ENCODE measurements at places on chromosomes 5 and 9.
A peak's percentile ranks its signal among the peaks of the same experiment; 100 is the strongest.

- no peak for DNase-seq
These were observed at the start of gene SGCD for GRCh38 chr5:156326718-156327259. Gene SGCD (plus strand): TSS chr5:156327164.

DNA sequence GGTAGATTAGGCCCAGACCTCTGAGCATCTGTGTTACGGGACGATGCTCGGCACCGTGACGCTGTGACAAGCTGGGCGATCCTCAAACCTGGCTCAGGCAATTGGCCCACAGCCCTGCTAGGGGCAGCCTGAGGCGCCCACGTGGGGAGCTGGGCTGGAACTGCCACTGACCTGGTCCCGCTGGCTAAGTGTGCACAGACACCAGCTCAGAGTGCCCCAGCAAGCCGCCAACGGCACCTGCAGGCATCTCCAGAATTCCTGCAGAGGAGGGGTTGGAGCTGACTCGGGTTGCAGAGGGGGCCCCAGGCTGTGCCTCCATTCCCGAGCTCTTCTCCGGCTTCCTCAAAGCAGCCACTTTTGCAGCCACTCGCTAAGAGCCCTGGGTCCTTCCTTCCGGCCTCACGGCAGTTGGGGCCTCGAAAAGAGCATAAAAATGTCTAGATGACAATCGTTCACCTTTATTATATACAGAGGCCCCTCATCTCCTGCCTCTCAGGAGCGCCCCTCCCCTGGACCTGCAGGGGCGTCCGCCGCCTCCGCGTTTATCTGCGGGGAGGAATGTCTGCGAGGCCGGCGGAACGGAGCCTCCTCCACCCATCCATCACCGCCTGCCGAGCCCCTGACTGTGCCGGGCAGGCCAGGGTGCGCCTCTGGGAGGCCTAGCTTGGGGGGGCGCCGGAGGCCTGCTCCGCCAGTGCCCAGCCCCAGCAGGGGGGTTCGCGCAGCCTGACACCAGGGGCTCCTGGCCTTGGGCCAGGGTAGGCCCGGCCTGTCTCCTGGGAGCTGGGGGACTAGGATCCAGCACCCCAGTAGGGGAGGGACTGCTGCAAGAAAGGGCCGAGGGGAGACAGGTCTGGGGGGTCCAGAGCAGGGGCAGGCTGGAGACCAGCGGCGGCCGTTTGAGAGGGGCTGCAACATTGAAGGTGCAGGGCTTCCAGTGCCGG is 144.9 kb downstream of the BARX1 start:
- no peak for DNase-seq

DNA sequence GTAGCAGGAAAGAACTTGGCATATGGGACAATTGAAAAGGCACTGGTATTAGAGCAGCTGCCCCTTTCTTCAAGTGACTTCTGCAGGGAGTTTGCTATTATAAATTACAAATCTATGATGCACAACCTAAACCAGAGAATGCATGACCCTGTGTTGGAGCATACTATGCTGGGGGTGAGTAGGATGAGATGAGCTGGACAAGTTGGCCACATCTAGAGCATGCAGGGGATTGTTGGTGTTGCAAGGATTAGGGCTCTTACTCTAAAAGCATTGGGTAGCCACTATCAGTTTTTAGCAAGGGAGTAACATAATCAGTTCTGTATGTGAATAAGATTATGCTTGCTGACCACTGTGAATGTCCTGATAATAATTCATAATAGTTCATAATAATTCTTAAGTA is 186.7 kb downstream of the KIAA0825 start:
- DNase-seq, result no peak

DNA sequence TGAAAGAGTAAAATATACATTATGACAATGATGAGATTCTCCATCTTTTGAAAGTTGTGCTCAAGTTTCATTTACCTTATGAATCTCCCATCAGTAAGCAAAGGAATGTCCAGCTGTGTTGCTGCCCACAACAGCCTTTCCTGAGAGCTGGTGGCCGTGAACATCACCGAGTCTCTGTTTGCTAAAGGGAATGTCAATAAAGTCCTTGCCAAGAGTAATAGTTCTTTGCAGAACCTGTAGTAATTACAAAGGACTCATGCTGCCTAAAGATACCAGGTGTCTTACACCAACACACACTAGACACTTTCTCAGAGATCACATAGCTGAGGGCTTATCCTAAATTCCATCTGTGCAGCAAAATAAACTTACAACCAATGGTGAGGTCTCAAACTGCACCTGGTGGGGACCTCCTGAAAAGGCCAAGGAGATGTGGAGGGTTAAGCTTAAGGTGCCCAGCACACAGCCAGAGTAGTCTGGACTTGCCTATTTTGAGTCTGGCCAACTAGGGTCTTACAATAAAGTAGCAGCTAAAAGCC is 111.1 kb upstream of the DAPK1 start:
- no peak for DNase-seq

DNA sequence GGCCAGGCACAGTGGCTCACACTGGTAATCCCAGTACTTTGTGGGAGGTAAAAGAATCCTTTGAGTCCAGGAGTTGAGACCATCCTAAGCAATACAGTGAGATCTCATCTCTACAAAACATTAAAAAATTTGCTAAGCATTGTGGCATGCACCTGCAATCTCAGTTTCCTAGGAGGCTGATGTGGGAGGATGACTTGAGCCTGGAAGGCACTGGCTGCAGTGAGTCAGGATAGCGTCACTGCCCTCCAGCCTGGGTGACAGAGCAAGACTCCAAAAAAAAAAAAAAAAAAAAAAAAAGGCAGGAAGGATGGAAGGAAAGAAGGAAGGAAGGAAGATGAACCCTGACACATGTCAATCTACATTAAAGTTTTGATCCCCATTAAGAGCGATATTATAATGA is 1452.2 kb upstream of the ACO1 start:
- DNase-seq, result no peak

DNA sequence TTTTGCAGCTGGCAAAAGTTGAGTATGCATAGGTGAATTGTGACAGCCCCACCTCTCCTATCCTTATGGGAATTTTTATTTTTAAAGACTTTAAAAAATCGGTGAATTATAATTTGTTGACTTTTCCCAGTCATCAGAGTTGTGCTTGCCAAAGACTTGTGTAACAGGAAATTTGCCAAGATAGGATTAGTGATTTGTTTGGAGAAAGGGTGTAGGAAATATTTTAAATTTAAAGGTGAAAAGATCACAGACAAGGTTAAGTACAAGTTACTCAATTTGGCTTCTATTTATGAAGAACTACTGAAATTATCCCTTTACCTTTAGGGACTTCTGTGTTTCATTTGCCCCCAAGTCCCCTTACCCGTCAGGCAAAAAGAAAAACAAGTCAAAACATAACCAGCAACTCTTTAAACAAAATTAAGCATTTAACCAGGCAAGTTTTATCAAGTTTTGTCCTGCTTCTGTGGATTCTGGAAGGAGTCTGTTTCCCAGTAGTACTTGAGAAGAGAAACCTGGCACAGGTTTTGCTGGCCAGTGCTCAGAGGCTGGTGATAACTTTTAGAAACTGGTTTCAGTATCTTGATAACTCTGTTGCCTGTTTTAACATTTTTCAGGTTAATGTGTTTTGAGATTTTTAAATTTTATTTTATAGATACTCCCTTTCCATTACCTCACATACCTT is 285.4 kb downstream of the MAST4 start:
- no peak for DNase-seq

DNA sequence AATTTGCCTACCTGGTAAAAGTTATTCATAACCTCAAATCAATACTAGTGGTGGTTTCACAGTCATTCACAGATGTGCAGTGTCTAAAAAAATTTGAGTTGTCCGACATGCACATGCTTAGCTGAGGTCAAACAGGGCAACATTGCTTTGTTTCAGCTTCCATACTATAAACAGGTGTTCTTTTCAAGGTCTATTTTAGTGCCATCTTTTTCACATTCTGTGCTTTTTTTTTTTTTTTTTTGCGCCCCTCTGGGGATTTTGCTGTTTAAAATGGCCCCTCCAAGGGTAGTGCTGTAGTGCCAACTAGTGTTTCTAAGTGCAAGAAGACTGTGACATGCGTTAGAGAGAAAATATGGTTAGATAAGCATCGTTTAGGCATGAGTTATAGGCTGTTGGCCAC is 14.5 kb downstream of the PHAX start:
- DNase-seq, result no peak

- no peak for DNase-seq
These were observed 5.9 kb upstream of the LCN1 start for GRCh38 chr9:135515083-135515951.

DNA sequence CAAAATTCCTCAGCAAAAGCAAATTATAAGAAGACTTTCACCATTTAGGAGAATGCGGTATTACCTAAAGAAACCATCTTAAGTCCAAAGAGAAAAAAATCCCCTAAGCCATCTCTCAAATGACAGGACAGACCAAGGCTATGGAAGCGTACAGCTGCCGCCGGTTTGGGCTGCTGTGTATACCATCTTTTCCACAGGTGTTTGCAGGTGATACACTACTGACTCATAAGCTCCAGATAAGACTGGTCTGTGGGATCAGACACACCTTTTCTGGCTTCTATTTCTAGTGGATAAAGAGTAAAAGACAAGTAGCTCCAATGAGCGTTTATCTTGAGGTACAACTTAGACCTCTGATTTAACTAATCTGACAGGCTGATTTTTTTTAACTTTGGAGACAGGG is 7.7 kb downstream of the CDKN2AIPNL start:
- DNase-seq, result no peak

- DNase-seq, result no peak
These were observed 94.0 kb upstream of the RAPGEF1 start for GRCh38 chr9:131833906-131834305.

- no peak for DNase-seq
These were observed 20.7 kb downstream of the ZNF462 start for GRCh38 chr9:106883626-106884190.

DNA sequence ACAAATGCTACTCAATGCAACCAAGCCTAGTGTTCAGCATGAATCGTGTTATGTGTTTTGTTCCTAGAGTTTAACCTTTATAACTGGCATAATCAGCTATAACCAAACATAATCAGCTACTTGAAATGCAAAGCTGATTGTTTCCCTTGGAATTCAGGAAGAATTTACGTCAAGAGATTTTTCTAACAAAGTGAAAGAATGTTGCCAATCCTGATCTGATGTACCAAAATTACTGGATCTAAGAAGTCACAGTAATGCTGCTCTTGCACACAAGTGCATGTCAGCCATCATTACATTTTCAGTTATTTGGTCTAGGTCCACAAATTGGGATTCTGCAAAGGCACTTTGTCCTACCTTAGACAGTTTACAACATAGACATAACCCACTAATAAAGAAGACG is 662.3 kb upstream of the SEMA6A start:
- no peak for DNase-seq

- no peak for DNase-seq
These were observed 3.9 kb upstream of the ADCY2 start for GRCh38 chr5:7391814-7392692.

DNA sequence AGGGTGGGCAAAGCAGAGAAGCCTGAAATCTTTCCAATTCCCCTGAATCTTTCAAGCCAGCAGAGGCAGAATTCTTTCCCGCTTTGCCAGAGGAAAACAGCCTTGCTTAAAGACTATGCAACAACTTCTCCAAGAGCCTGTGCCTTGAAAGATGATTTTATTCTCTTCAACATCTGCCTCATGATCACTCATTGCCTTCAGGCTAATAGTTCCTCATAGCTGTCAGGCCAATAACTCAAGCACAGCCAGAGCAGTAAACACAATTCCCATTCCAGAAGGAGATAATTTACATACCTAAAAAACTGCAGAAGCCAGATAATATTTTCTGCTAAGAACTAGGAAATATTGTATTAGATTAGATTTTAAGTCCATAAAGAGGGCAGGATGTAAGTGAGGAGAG is 92.3 kb upstream of the PUM3 start:
- no peak for DNase-seq

DNA sequence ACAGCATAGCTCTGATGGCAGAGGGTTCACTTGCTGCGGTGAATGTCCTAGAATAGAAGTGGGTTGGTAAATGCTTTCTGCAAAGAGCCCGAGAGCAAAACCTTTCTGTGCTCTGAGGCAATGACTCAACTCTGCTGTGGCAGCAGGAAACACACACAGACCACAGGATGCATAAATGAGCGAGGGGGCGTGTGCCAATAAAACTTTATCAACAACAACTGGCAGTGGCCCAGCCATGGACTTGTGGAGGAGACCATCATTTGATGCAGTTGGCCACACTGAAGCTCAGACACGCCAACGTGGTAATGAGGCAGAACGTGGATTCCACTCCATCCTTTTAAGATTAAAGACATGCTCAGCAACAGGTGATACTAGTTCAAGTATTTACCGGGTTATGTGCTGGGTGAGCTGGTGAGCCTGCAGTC is 6.8 kb downstream of the MRPL36 start:
- peak; percentile 55 for DNase-seq

DNA sequence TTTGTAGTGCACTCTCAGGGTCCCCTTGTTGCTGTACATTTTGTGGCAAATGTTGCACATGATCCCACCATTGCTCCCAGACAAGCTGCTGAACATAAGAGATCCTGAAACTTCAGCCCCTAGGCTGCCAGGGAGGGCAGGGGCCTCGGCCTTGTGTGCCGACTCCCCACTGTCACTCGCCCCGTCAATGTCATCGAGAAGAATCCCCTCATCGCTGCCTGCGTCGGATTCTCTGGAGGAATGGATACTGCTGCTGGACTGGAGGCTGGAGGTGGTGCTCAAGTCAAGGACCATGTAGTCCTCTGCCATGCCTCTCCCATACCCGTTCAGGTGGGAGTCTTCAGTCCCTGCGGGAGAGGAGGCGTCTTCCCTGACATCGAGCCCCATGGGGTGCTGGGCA is 451.3 kb downstream of the BNC2 start:
- no peak for DNase-seq

DNA sequence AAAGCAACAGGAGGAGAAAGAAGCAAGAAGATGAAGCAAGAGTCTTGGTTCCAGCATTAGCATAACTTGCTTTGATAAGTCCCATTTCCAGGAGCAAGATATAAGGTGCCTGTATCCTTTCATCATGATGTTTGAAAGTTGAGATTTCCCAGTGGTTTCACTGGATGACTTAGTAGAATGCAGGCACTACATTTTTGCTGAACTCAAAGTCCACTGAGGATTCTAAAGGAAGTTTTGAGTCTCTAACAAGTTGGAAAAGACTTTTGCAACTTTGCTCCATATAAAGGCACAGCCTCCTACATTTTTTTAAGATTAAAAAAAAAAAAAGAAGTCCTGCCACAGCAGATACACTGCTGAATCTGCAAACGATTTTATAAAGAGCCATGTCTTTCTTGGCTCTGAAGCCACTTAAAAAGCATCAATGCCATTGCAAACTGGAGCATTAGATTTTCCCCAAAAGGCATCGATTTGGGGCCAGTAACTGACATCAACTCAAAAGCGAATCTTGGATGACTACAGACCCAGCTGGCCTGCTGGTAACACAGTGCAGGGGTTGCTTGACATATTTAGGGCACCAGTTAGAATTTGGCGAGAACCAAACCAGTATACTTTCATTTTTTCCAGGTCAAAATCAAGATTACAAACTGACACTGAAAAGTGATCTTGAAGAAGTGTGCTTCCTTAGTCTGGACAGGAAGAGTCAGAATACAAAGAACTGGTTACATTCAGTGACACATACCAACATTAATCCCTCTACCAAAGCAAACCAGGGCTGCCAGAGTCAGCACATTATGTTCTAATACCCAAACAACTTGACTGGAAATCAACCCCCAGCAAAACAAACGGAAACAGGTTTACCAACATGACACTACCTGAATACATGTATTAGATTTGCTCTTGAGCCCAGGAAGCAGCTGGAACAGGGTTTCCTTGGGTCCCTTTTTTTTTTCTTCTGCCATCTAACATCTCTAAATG is 39.1 kb upstream of the KCNV2 start:
- DNase-seq, result no peak
